ENCODE measurements at places on chromosomes 2 and 18. TPM values are rescaled to one million over a fixed set of nuclear protein-coding genes. Genes with fewer than 3 reads are reported as not detected.

DNA sequence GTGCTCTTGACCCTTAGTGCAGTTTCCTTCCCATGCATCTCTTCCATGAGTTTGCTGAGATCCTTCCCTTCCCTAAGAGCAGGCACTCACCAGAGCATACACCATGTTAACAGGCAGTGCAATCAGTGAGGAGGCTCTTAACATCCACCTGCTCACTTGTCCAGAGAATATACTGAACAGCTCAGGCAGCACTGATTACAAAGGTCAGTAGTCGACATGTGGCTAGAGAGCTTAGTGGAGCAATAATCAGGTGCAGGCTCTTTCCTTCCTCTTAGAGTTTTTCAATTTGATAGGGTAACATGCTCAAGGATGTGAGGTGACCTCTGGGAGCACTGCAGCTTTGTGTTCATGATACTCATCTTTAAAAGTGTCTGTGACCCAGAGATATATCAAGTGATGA, 144.1 kb upstream of the SETBP1 start:
- no peak for DNase-seq

- DNase-seq, result no peak
These were observed 5.1 kb upstream of the LANCL1 start for GRCh38 chr2:210481601-210482175.

GRCh38 chr18:38459131-38459994, 893.8 kb upstream of the CELF4 start:
- DNase-seq, result no peak

- DNase-seq, result no peak
These were observed 74.5 kb downstream of the ETAA1 start for GRCh38 chr2:67471681-67472080.

- no peak for DNase-seq
These were observed 9.8 kb upstream of the MGAT5 start for GRCh38 chr2:134244086-134244485.

DNA sequence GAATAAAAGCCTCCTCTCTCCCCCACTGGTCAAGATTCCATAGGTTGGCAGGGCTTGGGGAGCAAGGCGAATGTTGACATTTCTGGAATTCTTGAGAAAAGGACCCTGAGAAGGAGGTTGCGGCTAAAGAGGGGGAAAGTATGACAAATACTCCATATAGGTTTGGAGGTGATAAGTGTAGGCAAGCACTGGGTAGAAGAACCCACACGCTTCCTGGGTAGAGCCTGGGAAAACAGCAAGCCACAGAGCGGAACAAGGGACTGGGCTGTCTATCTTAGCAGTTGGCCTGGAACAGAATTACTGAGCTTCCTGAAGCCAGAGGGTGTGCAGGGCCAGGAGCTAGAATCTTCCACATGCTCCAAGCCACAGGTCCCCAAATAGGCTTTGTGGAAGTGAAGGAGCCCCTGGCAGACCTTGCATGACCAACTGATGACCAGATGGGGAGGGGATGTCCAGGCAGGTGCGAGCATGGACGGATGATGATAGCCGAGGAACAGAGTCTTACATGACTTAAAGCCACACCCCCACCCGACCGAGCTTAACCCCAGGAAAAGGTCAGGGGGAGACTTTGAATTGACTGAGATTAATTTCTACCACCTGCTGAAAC, 9.9 kb downstream of the PRKAG3 start:
- no peak for DNase-seq

DNA sequence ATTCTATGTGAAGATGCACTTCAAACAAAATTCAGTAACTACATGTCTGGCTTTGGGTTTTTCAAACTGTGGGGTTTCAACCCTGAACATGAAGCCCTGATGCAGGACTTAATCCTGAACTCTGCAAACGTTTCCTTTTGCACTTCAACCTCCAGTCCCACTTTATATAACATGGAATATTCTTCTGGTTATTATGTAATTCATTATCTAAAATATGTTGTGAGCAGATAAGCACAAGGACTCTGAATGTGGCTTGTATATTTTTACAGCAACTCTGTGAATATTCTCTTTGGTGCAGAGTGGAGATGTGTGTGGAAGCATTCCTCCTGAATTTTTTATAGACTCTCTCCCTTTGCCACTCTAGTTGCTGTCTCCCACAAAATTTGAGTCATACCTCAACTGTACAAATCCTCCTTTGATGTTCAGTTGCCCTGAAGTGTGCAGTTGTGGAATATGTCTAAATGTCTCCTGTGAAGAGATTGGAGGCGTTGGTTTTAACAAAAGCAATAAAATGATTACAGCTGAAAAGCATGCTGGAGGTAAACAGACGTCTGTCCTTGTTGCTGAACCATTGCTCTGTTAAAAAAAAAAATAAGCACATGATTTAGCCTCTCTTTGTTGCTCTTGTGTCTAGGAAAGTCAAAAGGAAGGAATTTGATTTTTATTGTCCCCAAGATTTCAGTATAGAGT, 205.1 kb upstream of the NRP2 start:
- DNase-seq, result no peak

DNA sequence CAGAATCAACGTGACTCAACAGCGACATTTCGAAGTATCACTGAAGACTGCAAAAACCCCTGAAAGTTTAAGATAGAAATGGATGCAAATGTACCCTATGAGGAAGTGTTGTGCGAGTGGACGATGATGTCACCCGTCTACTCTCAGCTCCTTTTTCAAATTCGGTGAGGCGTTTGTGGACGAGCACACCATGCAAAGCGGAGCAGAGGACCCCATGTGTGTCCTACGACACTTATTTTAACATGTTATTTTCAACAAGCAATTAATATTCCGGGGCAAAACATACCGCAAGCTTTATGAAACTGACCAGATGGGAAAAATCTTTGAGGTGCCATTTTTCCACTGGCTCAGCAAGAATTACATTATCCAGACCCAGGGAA, 2.0 kb downstream of the PXDN start:
- no peak for DNase-seq

- no peak for DNase-seq
These were observed 69.1 kb downstream of the TWIST2 start for GRCh38 chr2:238916875-238917590.

- DNase-seq, result no peak
These were observed 49.7 kb downstream of the SDC1 start for GRCh38 chr2:20175267-20175666.

DNA sequence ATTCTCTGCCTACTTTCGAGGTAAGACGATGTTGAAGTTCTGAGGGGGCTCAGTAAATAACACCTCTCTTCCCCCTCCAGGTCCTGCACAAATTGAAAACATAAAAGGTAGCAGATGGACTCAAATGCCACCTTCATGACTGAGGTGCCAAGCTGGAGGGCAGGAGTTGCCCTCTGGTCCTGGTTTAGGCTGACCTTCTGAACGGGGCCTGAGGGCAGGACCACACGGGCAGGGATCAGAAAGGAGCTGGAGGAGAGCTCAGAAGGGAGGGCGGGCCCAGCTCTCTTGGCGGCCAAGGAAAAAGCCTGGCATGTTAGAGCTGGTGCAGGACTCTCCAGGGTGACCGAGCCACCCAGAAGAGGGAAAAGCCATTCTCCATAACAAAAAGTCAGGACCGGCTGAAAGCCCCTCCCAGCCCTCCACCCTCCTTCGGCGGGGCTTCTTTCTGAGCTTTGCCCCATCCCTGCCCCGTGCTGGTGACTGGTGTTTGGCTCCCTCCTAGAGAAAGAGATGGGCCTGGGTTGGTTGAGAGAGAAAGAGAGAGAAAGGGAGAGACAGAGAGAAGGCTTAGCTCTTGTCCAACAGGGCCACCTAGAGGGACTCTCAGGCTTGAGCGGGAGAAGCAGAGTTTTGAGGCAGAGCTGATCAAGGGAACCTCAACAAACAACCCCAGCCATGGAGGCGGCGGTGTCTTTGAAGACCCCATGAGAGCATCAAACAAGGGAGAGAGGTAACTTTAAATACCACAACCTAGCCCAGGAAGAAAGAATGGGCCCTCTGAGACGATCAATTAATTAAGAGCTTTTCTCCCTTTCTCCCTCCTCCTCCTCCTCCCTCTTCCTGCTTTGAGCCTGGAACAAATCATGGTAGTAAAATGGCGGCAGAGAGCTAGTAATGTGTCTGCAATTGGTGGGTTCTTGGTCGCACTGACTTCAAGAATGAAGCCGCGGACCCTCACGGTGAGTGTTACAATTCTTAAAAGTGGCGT, 50.8 kb downstream of the WIPF1 start:
- peak; percentile 19 for DNase-seq

Gene SRD5A2
- total RNA-seq, result not detected

Gene MEIS1
- total RNA-seq, result 0.25 TPM

Gene C2orf78
- 0.07 TPM for total RNA-seq

Gene FTCDNL1
- not detected for total RNA-seq

Gene EFHD1
- 4.2 TPM for total RNA-seq

Gene METAP1D
- total RNA-seq, result 6.5 TPM

Gene HNRNPA3
- total RNA-seq, result 48.1 TPM

Gene IL37
- total RNA-seq, result not detected

Gene SH3BP4
- total RNA-seq, result 49.1 TPM

Gene CARF
- 4.4 TPM for total RNA-seq

Gene LRRTM4
- total RNA-seq, result not detected

Gene MYO5B
- total RNA-seq, result not detected
